ENCODE measurements at places on chromosomes 6 and 20.

DNA sequence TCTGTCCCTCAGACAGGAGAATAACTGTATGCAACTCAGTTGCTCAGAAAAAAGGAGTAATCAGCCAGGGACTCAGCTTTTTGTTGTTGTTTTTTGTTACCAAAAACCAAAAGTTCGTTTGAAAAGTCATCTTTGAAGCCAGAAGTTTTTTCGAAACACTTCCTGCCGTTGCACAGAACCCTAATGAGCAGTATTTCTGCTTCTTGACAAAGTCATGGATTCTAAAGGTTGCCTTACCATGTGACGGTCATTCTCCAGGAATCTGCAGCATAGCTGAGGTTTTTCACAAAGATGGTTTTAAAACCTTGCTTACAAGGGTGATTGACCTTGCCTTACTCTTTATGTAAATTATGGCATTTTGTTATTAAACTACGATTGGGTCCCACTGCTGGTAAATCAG, 1.9 kb downstream of the RAB32 start:
- DNase-seq: no peak

GRCh38 chr20:9490161-9490560, 24.2 kb upstream of the LAMP5 start:
- no peak for DNase-seq

GRCh38 chr6:38018755-38019165, 199.2 kb downstream of the ZFAND3 start:
- DNase-seq: no peak

DNA sequence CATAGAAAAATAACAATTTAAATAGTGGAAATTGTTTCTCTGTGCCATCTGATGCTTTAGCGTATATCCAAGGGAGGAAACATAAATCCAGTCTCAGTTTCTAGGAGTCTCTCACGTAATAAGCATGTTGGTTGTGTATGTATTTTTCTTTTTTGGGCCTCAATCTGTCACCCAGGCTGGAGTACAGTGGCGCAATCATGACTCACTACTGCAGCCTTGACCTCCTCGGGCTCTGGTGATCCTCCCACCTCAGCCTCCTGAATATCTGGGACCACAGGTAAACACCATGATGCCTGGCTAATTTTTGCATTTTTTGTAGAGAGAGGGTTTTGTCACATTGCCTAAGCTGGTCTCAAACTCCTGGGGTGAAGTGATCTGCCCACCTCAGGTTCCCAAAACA, 78.6 kb upstream of the PLN start:
- peak; percentile 32 for DNase-seq

GRCh38 chr6:78377056-78377455, 490.3 kb upstream of the IRAK1BP1 start:
- DNase-seq: no peak

- no peak for DNase-seq
Measured at GRCh38 chr6:83429857-83430610, 817 bp downstream of the ME1 start.

GRCh38 chr6:85121158-85121557, 328.7 kb upstream of the NT5E start:
- DNase-seq: no peak

DNA sequence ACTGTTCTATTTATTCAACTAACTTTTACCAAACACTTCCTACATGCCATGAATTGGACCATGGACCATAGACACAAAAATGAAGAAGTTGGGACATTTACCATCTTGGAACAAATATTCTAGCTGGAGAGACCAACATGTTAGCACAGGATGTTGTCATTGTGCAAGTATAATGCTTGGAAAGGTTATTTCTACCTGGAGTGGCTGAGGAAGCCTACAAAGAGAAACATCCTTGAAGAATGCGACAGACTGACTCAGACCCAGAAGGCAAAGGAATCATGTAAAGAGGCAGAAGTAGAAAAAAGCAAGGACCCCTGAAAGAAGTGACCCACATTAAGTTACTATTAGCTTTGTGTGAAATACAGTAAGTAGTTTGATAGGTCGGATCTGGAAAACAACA, 180.9 kb downstream of the SOD2 start:
- DNase-seq: no peak

DNA sequence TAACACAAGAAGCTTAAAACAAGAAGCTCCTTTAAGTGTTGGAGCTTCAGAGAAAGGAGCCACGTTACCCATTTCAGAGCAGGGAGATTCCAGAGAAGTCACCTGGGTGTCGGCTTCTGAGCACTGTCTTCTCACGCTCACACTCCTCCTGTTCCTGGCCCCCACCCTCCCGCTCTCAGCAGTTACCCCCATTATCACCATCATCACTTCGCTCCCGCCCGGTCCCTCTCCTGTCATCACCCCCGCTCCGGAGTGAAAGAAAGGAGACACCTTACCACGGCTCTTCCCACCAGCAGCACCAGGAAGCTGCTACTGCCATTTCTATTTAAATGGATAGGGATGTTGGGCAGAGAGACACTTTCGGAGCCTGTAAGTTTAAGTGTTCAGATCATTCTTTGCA, 123.9 kb downstream of the GMPR start:
- DNase-seq: no peak

GRCh38 chr20:10523443-10523842, 88.3 kb downstream of the SLX4IP start:
- DNase-seq: peak; percentile 15

All from NCI-H2081 (cell line).